ENCODE measurements at places on chromosomes 1 and 21.

DNA sequence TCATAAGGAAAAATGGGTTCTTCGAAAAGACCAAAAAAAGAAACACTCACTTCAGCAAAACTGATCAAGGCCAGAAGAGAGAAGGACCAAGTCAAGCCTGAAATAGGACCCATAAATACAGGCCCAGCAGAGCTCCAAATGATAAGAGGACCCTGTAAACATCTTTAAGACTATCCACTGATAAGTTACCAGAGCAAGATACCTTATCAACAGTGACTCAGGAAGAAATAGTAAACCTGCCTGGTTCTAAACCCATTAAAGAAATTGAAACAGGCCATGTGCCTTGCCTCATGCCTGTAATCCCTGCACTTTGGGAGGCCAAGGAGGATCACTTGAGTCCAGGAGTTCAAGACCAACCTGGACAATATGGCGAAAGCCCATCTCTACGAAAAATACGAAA, 81.8 kb upstream of the ERRFI1 start:
- H3K4me3 ChIP-seq, result no peak overlapping the region
- no peaks in the 10 kb centered on the region for H3K36me3 ChIP-seq
- H3K4me1 ChIP-seq, result peaks cover 12% of the 10 kb centered on the region
- peaks cover 2% of the 10 kb centered on the region for H3K27me3 ChIP-seq

DNA sequence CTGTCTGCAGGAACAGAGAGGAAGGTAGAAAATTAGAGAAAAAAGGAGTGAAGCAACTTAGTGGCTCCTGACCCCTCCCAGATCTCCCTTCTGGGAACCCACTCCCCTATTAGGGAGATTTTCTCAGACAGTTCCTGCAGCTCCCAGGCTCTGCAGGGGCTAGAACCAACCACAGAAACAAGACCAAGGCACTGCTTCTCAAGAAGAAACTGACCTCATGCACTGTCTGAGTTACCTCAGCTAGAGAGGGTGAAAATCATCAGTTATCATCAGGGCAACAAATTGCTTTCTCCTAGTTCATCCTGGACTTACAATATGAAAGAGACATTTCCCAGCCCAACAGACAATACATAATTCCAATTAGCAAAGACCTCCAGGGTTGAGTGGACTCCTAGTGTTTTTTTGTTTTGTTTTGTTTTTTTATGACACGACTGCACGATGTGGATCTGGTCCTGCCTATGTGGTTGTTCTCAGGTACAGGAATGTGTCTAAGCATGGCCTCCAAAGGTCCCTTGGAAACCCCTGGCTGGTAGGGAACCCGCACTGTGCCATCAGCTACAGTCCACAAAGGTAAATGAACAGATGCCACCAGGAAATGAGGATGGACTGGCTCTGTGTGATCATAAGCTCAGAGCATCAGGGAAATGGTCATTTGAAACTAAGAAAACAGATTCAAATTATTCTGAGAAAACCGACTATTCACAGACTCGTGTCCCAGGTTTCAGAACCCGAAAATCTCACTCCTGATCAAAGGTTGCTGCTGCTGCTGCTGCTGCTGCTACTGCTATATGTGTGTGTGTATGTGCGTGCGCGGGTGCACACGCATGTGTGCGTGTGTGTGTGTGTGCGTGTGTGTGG, 65.3 kb downstream of the LAMC2 start:
- H3K4me1 ChIP-seq, result peaks cover 2% of the 10 kb centered on the region
- no peaks in the 10 kb centered on the region for H3K36me3 ChIP-seq
- H3K4me3 ChIP-seq, result no peak overlapping the region
- H3K27me3 ChIP-seq, result peaks cover 8% of the 10 kb centered on the region

DNA sequence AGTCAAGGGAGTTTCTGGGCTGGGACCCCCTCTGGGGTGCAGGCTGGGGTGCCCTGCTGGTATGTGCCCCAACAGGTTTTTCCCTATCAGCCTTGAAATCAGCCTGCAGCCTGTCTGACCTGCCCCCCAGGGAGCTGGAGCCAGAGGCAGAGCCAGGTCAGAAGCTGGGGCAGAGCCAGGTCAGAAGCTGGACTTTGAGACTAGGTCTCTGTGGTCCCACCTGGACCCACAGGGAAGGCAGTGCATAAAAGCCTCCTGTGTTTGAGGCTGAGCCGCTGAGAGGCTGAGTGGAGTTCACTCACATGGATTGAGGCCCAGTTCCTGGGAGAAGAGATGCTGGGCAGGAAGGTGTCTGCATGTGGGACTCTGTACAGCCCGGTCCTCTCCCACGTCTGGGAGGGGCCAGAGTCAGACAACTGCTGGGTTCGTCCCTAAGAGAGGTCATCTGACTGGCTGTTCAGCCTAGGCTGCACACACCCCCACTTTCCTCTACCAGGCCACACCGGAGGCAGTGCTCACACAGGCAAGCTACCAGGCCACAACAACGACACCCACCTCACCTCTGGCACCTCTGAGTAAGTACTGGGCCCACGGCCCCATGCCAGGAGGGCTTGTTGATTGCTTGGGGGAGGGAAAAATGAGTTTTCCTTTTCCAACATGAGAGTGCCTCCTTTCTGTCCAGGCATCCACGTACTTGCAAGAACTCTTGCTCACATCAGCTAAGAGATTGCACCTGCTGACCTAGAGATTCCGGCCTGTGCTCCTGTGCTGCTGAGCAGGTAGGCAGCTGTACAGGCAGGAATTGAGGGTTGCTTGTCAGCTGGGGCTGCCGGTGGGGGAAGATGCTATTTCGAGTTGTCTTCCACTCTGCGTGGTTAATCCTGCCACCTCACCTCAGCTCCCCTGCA, at the start of gene ANXA9:
TSS of gene ANXA9 (plus strand) at position 488 of the 908 bp plus-strand sequence. CDS start 814 bp downstream, outside the sequence.
- no peaks in the 10 kb centered on the region for H3K27me3 ChIP-seq
- H3K4me3 ChIP-seq, result no peak within 1 kb of the TSS
- H3K4me1 ChIP-seq, result peaks cover 8% of the 10 kb centered on the region

DNA sequence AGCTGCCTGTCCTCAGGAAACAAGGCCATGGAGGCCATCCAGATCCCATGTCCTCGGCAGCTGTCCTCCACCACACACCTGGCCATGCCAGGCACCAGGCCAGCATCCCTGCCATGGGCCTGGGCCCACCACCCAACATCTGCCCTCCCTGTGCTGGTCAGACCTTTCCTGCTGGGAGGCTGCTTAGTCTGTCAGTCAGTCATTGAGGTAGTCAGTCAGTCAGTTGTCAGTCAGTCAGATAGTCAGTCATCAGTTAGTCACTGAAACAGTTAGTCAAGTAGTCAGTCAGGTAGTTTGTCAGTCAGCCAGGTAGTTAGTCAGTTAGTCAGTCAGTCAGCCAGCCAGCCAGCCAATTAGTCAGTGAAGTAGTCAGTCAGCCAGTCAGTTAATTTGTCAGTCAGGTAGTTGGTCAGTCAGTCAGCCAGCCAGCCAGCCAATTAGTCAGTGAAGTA, 17.2 kb downstream of the KRTAP10-1 start:
- no peaks in the 10 kb centered on the region for H3K27me3 ChIP-seq
- H3K4me1 ChIP-seq, result peaks cover 4% of the 10 kb centered on the region
- no peak overlapping the region for H3K4me3 ChIP-seq

- H3K27me3 ChIP-seq, result peaks cover 52% of the 10 kb centered on the region
- H3K36me3 ChIP-seq, result no peaks in the 10 kb centered on the region
- peak overlapping the region; percentile 69 for H3K4me3 ChIP-seq
Measured at GRCh38 chr1:210250998-210251679, 18.5 kb downstream of the SERTAD4 start.

DNA sequence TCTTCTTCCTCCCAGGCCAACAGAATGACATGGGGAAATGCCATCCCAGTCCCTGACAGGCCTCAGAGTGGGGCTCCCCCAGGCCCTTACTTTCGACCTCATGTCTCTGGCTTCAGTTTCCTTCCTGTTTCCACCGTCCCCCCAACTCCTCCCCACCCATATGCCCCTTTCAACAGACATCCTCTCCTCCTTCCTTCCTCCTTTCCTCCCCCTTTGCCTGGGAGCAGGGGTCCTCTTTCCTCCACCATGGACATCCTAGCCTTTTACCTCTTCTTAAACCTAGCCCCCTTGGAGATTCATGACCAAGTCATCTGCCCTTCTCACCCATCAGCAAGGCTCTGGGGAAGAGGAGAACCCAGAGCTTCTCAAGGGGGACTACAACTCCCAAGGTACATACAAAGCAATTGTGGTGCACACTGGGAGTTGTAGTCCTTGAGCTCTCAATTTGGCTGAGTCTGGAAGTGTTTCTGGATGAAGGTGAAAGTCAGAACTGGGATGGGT, 4.0 kb downstream of the ZBTB7B start:
- H3K4me3 ChIP-seq, result peak overlapping the region; percentile 73
- peak overlapping the region; percentile 83 for H3K27ac ChIP-seq
- H3K36me3 ChIP-seq, result no peaks in the 10 kb centered on the region
- no peaks in the 10 kb centered on the region for H3K27me3 ChIP-seq

GRCh38 chr1:147243841-147244240, 1.4 kb downstream of the CHD1L start:
- peaks cover 23% of the 10 kb centered on the region for H3K4me1 ChIP-seq
- H3K4me3 ChIP-seq, result peak overlapping the region; percentile 95
- no peak overlapping the region for H3K27ac ChIP-seq
- H3K36me3 ChIP-seq, result no peaks in the 10 kb centered on the region
- no peaks in the 10 kb centered on the region for H3K27me3 ChIP-seq
- DNase-seq, result no peak

DNA sequence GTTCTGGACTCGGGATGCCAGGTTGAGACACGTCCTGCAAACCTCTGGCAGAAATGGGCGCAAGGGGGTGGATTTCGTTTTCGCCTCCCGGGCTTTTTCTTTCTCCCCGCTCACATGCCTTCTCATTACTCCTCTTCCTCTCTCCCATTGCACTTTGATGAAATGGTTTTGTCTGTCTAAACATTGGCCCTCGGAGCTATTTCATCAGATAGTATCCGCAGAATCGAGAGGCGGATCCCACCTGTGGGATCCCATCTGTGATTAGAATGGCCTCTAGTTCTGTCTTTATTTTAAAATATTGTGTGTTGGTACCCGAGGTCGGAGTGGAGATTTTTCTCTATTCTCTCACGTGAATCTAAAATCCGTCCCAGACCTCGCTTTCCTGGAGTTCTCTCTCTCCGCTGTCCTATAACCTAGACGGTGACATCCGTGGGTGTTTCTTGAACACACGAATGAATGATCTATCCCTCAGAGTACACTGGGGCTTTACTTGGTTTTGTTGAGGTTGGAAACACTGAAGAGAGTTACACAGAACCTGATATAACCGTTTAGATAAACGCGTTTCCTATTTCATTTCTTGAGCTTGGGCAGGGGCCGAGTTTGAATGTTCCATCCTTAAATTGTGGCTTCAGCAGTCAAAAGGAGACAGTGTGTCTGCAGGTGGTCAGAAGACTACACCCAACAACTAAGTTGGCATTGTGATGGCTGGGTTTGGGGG, 2.0 kb downstream of the EDARADD start:
- H3K27ac ChIP-seq, result no peak overlapping the region
- peak overlapping the region; percentile 94 for H3K4me3 ChIP-seq
- H3K36me3 ChIP-seq, result no peaks in the 10 kb centered on the region
- no peak for DNase-seq
- H3K27me3 ChIP-seq, result peaks cover 50% of the 10 kb centered on the region

GRCh38 chr1:235758931-235759330, 107.8 kb downstream of the LYST start:
- no peak overlapping the region for H3K4me3 ChIP-seq
- no peaks in the 10 kb centered on the region for H3K27me3 ChIP-seq
- peaks cover 4% of the 10 kb centered on the region for H3K36me3 ChIP-seq
- no peaks in the 10 kb centered on the region for H3K4me1 ChIP-seq
- DNase-seq, result no peak

GRCh38 chr1:192311281-192311680, 5.5 kb upstream of the RGS21 start:
- no peak overlapping the region for H3K4me3 ChIP-seq
- H3K36me3 ChIP-seq, result peaks cover 3% of the 10 kb centered on the region
- no peaks in the 10 kb centered on the region for H3K4me1 ChIP-seq
- no peak for DNase-seq

GRCh38 chr1:185560760-185561159, 173.4 kb upstream of the HMCN1 start:
- DNase-seq, result no peak
- H3K4me1 ChIP-seq, result peaks cover 60% of the 10 kb centered on the region
- H3K27me3 ChIP-seq, result no peaks in the 10 kb centered on the region

GRCh38 chr1:65264197-65264929, 45.0 kb upstream of the DNAJC6 start:
- H3K27me3 ChIP-seq, result peaks cover 26% of the 10 kb centered on the region
- no peaks in the 10 kb centered on the region for H3K36me3 ChIP-seq
- no peak overlapping the region for H3K27ac ChIP-seq
- H3K4me1 ChIP-seq, result peaks cover 21% of the 10 kb centered on the region

DNA sequence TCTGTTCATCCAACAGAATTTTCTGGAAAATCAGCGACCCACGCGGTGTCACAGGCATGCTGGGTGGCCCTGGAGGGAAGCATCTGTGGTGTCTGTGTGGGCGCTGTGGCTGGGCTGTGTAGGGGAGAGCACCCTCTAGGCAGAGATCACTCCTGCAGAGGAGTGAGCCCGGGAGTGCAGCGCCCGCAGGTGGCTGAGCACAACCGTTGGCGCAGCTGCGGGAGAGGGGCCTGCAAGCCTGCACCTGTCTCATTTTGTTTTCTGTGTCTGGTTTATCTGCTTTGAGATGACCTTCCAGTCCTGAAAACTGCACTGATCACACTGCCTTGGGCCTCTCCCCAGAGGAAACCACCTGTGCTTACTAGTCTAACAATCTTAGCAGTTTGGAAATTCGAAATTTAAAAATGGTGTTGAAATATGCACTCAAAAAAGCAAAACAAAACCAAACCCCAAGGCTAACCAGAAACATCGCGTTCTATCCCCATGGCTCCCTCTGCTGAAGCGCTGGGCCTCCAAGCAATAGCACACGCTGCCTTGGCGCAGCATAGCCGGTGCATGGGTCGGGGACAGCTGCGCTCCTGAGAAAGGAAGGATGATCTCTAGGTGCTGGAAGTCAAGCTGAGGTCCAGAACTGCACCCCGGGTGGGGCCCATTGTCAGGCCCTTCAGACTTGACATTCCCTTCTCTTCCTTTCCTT, 4.8 kb downstream of the FAM3B start:
- H3K27ac ChIP-seq, result no peak overlapping the region
- peak overlapping the region; percentile 11 for H3K4me3 ChIP-seq
- H3K4me1 ChIP-seq, result peaks cover 17% of the 10 kb centered on the region
- no peak for DNase-seq
- no peaks in the 10 kb centered on the region for H3K36me3 ChIP-seq

DNA sequence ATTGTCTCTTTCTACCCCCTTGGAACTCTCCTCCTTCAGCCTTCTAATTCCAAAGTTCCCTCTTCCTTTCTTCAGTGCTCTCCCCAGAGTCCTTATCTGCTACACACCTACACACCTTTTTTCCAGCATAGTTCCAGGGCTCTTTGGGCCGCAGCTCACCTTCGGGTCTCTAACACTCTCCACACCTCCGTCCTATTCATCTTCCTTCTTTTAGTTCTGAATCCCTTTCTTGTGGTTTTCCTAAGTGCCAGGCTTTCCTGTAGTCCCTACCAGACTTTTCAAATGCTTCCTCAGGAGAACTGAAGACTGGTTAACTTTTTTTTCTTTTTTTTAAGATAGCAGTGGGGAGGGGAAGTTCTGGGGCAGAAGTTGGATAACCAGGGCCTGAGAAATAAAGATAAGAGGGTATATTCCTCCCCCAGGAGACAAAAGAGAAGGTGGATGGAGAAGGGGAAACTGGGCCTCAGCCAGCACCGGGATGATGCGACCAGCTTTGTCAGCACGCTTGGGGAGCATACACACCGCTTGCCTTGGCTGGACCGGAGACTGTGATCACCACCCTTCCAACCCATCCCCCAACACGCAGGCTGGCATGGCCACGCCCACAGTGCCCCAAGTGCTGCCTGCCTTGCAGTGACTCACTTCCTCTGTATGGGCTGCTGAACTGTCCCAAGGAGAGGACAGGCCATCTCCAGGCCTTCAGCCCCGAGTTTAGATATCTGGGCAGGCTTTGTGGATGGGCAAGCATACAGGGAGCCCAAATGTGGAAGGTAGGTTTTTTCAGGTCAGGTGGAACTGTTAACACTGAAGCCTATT, 2.5 kb upstream of the CERS2 start:
- peak; percentile 39 for DNase-seq
- H3K36me3 ChIP-seq, result no peaks in the 10 kb centered on the region
- peaks cover 56% of the 10 kb centered on the region for H3K4me1 ChIP-seq
- H3K27ac ChIP-seq, result peak overlapping the region; percentile 96
- H3K27me3 ChIP-seq, result no peaks in the 10 kb centered on the region
